MCF 10A (cell line): ENCODE measurements at places on chromosomes 12 and 14. TPM values are rescaled to one million over a fixed set of nuclear protein-coding genes. Genes with fewer than 3 reads are reported as not detected.

DNA sequence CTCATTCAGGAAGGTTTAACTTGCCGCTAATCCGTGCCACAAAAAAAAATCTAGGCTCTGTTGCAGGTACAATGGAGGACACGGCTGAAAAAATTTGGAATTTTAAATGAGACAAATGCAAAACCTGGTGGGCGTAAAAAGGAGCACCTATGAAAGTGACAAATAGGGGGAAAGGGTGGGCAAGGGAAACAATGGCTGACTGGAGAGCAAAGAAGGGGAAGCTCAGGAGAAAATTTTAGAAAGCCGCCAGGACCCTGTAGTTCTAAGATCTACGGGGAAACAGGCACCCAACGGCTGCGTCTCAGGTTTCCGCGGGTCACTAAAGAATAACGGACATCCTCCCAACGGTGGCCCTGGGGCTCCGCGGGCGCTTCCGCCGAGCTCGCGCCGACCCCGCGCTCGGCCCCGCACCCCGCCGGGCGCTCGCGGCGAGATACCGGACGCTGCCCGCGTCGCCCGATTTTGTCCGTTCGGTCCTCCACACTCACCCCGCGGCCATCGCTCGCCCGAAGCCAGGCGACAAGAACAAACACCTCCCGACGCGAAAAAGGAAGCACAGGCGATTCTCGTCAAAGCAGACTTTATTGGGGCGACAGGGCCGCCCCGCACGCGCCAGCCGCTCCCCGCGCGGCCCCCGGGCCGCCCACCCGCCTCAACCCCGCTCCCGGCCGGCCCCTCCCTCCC lies 1.1 kb upstream of the YY1 start:
- no peaks in the 10 kb centered on the region for H3K27me3 ChIP-seq
- peak overlapping the region; percentile 81 for H3K4me3 ChIP-seq
- H3K36me3 ChIP-seq = peaks cover 33% of the 10 kb centered on the region
- peak overlapping the region; percentile 94 for H3K27ac ChIP-seq
- peak; percentile 52 for DNase-seq

- no peaks in the 10 kb centered on the region for H3K36me3 ChIP-seq
- no peak overlapping the region for H3K27ac ChIP-seq
- DNase-seq = no peak
These were observed 17.8 kb upstream of the DCD start for GRCh38 chr12:54666008-54666407.

- H3K36me3 ChIP-seq = no peaks in the 10 kb centered on the region
- H3K27ac ChIP-seq = no peak overlapping the region
- H3K27me3 ChIP-seq = no peaks in the 10 kb centered on the region
- no peak for DNase-seq
- H3K4me3 ChIP-seq = no peak overlapping the region
These were observed 23.8 kb upstream of the JPH4 start for GRCh38 chr14:23602181-23603095.

- no peak overlapping the region for H3K4me3 ChIP-seq
- no peaks in the 10 kb centered on the region for H3K27me3 ChIP-seq
- H3K36me3 ChIP-seq = peaks cover 4% of the 10 kb centered on the region
- no peak for DNase-seq
- H3K4me1 ChIP-seq = no peaks in the 10 kb centered on the region
- H3K27ac ChIP-seq = no peak overlapping the region
These were observed 117.3 kb downstream of the TXNDC16 start for GRCh38 chr14:52434955-52435354.

GRCh38 chr14:68709007-68709406 lies 83.9 kb downstream of the ZFP36L1 start:
- peaks cover 5% of the 10 kb centered on the region for H3K36me3 ChIP-seq
- H3K4me3 ChIP-seq = no peak overlapping the region
- no peak overlapping the region for H3K27ac ChIP-seq
- no peak for DNase-seq
- peaks cover 28% of the 10 kb centered on the region for H3K4me1 ChIP-seq

DNA sequence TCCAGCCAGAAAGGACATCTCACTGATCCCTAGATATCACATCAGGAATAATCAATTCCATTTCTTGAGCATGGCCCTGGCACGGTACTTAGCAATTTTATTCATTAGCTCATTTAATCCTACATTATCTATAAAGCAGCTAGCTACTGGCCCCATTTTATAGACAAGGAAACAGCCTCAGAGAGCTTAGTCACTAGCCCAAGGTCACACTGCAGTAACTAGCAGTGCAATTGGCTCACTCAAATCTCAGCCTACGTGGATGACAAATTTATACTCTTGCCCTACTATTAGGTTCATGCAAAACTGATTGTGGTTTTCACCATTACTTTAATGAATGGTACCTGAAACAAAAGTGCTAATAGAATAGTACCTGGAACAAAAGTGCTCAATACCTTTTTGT lies 41.7 kb downstream of the NUAK1 start:
- no peaks in the 10 kb centered on the region for H3K36me3 ChIP-seq
- DNase-seq = no peak
- H3K27ac ChIP-seq = no peak overlapping the region
- no peak overlapping the region for H3K4me3 ChIP-seq
- H3K4me1 ChIP-seq = no peaks in the 10 kb centered on the region
- H3K27me3 ChIP-seq = no peaks in the 10 kb centered on the region

- H3K27me3 ChIP-seq = peaks cover 6% of the 10 kb centered on the region
- no peak for DNase-seq
- H3K36me3 ChIP-seq = peaks cover 15% of the 10 kb centered on the region
- H3K4me1 ChIP-seq = peaks cover 8% of the 10 kb centered on the region
- H3K27ac ChIP-seq = peak overlapping the region; percentile 91
- peak overlapping the region; percentile 85 for H3K4me3 ChIP-seq
These were observed 1.1 kb upstream of the RTRAF start for GRCh38 chr14:51988221-51988620.

CLEC7A gene
- not detected in 2 replicates for total RNA-seq

KRT72 gene
- total RNA-seq = not detected in 2 replicates

DNA sequence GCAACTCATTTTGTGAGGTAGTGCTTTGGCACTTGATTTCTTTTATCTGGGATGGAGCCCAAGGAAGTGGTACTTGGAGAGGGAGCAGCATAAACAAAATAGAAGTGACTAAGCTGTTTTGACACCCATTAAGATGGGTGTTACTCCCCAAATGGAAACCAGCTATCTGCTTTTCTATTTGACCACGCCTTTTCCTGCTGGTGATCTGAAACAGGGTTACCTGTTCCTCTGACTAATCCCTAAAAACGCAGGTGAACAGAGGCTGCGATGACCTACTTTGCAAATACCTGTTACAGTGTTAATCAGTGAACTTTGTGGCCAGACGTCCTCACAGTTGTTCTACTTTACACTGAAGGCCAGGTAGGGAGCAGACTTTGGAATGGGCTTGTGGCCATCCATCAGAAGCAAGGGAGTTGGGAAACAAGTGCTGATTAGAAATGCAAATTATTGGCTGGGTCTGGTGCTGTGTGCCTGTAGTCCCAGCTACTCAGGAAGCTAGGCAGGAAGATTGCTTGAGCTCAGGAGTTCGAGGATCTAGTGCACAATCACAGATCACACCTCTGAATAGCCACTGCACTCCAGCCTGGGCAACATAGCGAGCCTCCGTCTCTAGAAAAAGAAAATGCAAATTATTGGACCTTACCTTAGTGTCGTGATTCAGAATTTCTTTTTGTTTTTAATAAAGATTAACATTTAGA lies 58.3 kb upstream of the HECTD1 start:
- H3K27me3 ChIP-seq = no peaks in the 10 kb centered on the region
- H3K27ac ChIP-seq = peak overlapping the region; percentile 55
- no peak overlapping the region for H3K4me3 ChIP-seq
- peak; percentile 28 for DNase-seq
- H3K4me1 ChIP-seq = peaks cover 18% of the 10 kb centered on the region

HECTD4 gene
- 35.2 and 46.7 TPM in 2 replicates for total RNA-seq

DNA sequence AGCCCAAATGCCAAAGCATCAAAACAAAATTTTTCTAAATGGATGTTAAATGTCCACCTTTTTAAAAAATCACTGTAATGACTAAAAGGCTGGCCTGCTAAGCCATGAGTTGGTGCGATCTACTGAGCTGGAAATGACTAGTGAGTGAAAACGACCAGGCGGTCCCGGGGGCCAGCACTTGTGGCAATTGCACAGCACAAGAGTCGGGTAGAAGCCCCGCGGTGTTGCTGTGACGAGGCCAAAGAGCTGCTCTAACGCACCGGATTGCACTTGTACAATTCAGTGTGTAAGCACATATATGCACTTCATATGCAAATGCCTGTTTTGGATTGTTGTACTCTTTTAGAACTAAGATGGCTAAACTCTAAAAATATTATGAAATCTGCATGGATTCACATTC lies 64.1 kb upstream of the DYNC1H1 start:
- H3K27me3 ChIP-seq = no peaks in the 10 kb centered on the region
- peaks cover 82% of the 10 kb centered on the region for H3K36me3 ChIP-seq
- no peak overlapping the region for H3K4me3 ChIP-seq
- H3K27ac ChIP-seq = no peak overlapping the region

CMKLR1 gene
- 0.12 and 0.25 TPM in 2 replicates for total RNA-seq
